ENCODE measurements at places on chromosomes 3 and 15.
A peak's percentile ranks its signal among the peaks of the same experiment; 100 is the strongest.

GRCh38 chr15:37101980-37102304 is 1.6 kb upstream of the MEIS2 start:
- no peak for DNase-seq

DNA sequence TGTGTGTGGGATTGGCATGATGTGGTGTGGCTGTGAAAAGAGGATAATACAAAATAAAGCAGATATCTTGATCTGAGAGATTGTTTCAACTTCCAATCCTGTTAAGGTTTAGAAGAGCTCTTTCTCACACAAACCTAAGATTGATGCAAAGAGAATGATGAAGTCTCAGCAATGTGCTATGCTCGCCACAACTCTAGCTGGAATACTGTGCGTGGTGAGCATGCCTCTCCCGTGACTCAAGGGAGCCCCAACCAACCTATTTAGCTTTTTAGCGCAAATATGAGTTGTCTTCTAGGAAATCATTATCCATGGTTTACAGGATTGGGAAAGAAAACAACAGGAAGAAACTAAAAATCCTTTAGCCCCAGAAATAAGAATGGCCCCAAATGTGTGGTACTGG is 28.5 kb downstream of the BTLA start:
- DNase-seq = no peak

GRCh38 chr3:12934431-12934830 is 93.1 kb upstream of the RPL32 start:
- DNase-seq = peak; percentile 84

DNA sequence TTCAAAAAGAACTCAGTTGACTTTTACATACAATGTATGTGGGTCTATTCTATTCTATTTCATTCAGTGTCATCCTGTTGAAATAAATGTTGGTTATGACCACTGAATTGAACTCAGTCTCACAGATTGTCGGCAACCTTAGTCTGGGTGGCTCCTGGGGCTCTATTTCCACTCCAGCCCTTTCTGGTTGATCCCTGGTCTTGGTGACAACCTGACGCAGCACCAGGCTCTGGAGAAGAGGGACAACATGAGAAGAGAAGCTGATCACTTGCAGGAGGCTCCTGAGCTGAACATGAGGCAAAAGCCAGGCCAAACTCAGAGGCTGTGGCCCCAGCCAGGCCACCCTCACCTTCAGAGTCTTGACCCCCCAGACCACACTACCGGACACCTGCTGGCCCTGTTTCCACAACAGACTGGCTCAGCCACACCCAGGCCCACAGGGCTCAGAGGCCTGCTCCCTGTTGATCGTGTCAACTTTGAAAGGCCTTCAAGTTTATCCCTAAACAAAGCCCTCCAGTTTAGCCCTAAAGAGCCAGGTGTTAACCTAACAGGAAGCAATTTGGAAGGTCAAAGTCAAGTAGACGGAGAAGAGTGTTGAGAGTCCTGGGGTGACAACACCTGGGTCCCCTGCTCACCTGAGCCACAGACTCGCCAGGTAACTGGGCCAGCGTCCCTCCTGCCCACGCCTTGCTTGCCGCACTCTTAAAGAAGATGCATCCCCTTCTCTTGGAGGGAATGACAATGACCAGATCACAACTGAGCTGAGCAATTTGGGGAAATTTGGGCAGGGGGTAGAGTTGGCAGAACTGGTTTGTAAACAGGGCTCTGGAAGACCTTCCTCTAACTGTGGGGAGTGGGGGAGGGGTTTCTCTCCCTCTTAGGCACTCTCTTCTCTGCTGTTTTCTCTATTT is 15.4 kb upstream of the MUC20 start:
- no peak for DNase-seq

DNA sequence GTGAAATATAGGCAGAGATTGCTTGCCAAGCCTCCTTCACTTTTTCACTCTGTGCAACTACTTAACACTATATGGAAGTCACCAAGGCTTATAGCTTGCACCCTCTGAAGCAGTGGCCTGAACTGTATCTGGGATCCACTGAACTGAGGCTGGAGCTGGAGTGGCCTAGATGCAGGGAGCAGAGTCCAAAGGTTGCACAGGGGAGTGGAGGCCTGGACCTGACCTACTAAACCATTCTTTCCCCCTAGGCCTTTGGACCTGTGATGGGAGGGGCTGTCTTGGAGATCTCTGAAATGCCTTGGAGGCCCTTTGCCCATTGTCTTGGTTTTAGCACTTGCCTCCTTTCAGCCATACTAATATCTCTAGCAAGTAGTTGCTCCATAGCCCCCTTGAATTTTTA is 57.5 kb downstream of the P2RY1 start:
- no peak for DNase-seq

DNA sequence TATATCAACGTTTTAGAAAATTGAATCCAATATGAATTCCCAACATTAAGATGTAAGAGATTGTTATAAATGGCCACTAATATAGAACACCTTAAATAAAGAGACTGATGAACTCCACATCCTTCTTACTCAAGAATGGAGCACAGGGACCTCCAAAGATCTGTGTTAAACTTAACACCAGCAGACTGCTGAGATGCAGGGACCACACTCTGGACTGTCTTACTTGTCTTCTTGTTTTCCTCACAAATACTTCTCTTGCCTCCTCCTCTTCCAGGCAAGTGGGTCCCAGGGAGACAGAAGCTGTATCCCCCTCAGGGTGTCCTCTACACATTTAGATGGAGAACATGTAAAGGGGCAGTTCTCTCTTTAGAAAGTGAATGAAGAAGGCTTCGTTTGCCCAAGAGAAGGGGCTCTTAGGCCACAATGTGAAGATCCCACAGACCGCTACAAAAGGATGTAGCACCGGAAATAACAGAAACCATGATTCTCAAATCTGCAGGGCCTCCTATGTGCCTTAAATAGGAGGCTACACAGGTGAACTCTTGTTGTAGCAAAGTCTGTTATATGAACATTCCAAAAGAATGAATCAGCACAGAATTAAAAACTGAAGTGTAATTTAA is 52.2 kb downstream of the SATB1 start:
- no peak for DNase-seq

- no peak for DNase-seq
Measured at GRCh38 chr3:40213556-40213955, 96.0 kb upstream of the EIF1B start.

DNA sequence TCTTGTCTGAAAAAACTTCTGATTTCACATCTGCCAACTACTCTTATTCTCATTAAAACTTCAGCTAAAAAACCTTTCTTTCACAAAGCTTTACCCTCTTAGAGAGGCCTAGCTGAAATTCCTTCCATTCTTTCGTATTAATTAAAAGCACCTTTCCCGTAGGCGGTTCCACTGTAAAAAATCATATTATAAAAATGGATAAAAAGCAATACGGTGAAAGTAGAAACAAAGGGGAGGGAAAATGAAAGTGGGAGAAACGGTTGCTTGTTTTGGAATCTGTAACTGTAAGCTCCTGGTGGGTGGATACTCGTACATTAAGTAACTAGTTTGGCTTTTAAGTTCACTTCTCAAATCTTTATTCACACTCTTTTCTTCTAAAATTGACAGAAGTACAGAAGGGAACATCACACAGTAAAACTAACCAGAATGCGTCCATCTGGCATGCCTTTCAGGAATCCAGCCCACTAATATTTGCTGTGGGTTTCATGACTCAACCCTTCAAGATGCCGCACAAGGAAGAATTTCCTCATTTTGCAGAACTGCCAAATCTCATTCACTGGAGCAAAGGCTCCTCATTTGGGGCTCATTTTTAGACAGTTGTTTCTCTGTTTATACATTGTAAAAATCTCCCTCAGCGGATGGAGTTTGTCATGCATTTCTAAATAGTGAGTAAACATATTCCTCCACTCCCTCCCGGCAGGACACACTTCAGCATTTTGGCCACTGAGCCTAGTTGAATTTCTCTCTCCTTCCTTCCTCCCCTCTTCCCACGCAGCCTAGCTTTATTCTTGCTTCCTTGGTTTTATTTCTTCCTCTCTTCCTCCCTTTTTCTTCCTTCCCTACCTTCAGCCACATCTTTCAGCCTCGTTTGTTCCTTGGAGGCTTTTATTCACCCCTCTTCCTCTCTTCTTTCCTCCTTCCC is 419.5 kb upstream of the NAALADL2 start:
- no peak for DNase-seq

- DNase-seq = no peak
Measured at GRCh38 chr3:46006238-46007032, 10.8 kb upstream of the FYCO1 start.

DNA sequence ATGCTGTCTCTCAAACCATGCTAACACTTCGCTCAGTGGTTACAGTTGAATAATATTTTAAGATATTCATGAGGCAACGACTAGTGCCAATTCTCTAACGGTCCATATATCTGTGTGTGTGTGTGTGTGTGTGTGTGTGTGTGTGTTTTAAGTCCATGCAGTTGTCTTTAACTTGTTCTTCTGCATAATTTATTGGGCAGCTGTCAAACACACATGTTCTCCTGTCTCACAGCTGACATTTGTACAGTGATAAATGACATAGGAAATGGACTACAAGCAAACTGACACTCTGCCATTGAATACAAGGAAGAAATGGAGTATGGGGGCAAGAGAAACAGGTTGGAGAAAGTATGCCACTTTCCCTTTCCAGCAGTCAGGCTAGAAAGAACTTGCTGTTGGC is 172.0 kb downstream of the PDZRN3 start:
- no peak for DNase-seq

DNA sequence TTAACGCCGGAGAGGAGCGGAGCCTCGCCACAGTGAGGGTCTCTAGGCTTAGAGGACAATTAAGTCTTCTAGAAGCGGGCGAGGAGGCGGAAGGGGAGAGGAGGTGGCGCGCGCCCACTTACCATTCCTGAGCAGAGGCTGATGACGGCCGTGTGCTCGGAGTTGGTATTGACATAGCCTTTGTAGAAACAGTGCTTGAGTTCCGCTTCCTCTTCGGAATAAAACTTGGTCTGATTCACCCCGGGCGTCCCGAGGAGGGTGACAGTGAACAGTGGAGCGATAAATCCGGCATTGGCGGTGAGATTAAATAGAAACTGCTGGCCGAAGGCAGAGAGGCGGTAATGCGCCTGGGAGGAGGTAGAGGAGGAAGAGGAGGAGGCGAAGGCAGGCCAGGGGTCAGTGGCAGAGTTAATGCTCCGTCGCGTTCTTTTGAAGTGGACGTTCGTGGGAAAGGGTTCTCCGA is 1.3 kb downstream of the ADAMTS9 start:
- DNase-seq = no peak

- no peak for DNase-seq
Measured at GRCh38 chr15:70240082-70240481, 142.4 kb upstream of the TLE3 start.

GRCh38 chr3:23112491-23112890 is 90.6 kb upstream of the UBE2E2 start:
- no peak for DNase-seq

DNA sequence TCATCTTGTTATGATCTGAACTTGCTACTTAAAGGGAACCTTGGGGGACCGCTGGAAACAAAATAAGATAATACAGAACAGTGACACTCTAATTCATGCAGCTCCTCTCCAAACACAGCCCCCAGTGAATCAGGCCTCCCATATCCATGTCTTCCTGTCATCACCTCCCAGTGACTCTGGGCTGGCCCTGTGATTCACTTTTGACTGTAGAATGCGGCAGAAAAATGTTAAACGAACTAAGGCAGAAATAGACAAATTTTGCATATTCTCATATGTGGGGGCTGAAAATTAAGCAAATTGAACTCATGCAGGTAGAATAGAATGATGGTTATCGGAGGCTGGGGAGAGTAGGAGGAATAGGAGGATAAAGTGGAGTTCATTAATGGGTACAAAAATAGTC is 20.2 kb upstream of the GADL1 start:
- DNase-seq = no peak

DNA sequence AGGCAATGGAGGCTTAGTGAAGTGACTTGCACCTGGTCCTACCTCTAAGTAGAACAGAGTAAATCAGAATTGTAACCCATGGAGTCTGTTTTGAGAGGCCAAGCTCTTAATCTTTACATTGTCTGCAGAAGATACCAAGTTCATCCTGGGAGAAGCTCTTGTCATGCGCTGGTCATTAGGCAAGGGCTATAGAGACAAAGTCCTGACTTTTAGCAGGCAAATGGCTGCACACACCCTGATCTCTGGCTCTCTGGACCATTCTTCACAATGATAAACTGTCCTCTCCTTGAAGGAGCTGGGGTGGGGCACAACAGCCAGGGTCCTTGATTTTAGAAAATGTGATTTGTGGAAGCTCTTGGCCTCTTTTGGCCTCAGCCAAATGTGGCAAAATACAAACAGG is 65.4 kb downstream of the MCTP2 start:
- no peak for DNase-seq

DNA sequence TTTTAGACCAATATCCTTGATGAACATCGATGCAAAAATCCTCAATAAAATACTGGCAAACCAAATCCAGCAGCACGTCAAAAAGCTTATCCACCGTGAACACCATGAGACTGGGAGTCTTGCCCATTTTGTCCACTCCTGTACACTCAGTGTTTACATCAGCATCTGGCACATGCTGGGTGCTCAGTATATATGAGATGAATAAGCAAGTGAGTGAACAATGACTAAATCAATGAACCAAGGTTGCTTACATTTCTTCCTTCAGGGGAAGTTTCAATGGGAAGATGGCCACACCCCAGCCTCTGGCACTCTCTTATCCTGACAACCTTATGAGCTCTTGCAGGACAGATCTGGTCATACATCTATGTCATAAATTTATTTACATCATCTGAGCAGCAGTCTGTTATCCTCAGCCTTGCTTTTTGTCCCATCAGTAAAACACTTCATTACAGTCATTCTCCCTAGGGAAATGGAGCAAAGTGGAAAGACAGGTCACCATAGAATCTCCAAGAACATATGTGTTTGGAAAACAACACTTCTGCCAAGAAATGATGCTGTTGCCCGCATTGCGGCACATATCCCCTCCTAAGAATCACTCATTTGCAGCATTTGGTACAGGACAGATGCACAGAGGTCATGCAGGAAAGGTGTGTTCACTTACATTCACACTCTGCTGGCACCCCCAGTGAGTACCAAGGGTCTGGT is 171.8 kb upstream of the EIF1B start:
- DNase-seq = no peak

DNA sequence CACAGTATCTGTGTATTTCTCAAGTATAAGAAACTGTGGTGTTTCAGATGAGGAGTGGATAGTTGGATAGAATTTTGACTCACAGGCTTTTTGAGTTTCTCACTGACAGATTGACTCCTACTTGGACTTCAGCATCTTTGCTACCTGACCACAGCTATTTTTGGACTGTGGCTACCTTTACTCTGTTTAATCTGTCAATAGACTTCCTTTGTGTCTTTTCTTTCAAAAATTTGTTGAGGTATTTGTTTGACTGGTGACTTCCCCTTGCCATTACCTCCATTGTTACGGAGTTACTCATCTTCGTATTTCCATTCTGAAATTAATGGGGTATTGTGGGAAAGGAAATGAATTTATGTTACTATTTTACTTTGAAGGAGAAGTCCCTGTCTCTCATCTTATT is 123.8 kb downstream of the AGBL1 start:
- no peak for DNase-seq

GRCh38 chr15:81809543-81809942 is 236.3 kb downstream of the MEX3B start:
- DNase-seq = no peak
